ENCODE measurements at places on chromosomes 16 and 17. TPM values are rescaled to one million over a fixed set of nuclear protein-coding genes. Genes with fewer than 3 reads are reported as not detected.

Gene PLD2
- 40.2 TPM for total RNA-seq

Gene ABCC3
- 128 TPM for total RNA-seq

Gene RHOT1
- 39.2 TPM for total RNA-seq

Gene NXN
- total RNA-seq = 126 TPM

Gene ZFP3
- total RNA-seq = not detected

Gene EVI2B
- 0.08 TPM for total RNA-seq

Gene USP43
- total RNA-seq = 7.3 TPM

Gene CES4A
- 6.1 TPM for total RNA-seq

Gene KRTAP4-7
- total RNA-seq = not detected

Gene UMOD
- not detected for total RNA-seq

Gene MSLN
- total RNA-seq = 1.1 TPM

Gene KRTAP3-2
- not detected for total RNA-seq

Gene GPRC5B
- 10.4 TPM for total RNA-seq

Gene ABCA10
- 0.90 TPM for total RNA-seq

Gene SPATA22
- total RNA-seq = not detected

Gene KRT36
- total RNA-seq = not detected

Data from Panc1 (cell line).